ENCODE measurements at places on chromosomes 12 and 14.

- DNase-seq: no peak
These were observed 377.1 kb upstream of the RGS6 start for GRCh38 chr14:71554959-71555612.

DNA sequence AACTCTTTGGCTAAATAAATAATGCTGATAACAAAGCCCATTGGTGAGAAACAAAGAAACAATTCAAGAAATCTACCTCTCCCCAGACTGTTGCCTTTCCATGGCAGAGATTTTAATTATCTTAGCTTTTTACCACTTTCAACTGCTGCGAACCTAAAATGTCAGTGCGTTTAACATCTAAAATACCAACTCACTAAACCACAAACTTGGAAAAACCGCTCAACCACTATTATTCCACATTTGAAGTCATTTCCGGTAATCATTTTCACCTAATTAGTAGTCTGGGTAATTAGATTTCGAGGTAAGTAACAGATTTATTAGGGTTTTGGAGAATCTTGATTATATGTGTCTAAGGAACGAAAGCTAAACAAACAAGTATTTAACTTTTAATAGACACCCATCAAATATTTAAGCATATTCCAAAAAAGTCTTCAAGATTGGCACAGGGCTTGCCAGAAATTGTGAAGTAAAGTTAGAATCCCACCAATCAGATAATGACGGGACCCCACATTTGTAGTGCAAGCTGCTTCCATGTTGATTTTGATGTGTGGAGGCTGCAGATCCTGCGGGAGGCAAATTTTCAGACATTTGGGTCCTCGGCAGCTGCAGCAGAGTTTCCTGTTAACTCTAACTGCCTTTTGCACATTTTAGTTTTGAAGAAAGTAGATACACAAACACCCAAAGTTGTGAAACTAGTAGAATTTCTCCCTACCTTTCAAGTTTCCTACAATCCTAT, 4.1 kb downstream of the OTX2 start:
- no peak for DNase-seq

- DNase-seq: no peak
These were observed 42.7 kb downstream of the ATF7IP start for GRCh38 chr12:14408208-14408607.

DNA sequence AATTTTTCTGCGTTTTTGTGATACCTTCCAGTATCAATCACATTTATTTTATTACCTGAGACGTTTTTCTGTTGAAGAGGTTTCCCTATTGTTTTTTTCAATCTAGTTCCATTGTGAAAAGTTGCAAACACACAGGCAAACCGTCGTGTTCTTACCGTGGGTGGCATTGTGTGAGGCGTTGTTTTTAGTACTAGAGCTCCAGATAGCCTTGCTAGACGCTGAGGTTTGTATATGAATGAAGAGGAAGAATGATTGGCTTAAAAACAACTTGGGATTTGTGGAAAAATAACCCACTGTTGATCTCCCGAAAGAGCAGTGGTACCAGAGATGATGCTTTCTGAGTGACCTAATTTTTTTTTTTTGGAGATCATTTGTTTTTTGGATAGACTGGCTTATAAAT, 1.0 kb downstream of the SOCS4 start:
- no peak for DNase-seq

GRCh38 chr14:50082308-50082742, 34.0 kb downstream of the VCPKMT start:
- no peak for DNase-seq
